ENCODE measurements at places on chromosomes 5 and 9.

DNA sequence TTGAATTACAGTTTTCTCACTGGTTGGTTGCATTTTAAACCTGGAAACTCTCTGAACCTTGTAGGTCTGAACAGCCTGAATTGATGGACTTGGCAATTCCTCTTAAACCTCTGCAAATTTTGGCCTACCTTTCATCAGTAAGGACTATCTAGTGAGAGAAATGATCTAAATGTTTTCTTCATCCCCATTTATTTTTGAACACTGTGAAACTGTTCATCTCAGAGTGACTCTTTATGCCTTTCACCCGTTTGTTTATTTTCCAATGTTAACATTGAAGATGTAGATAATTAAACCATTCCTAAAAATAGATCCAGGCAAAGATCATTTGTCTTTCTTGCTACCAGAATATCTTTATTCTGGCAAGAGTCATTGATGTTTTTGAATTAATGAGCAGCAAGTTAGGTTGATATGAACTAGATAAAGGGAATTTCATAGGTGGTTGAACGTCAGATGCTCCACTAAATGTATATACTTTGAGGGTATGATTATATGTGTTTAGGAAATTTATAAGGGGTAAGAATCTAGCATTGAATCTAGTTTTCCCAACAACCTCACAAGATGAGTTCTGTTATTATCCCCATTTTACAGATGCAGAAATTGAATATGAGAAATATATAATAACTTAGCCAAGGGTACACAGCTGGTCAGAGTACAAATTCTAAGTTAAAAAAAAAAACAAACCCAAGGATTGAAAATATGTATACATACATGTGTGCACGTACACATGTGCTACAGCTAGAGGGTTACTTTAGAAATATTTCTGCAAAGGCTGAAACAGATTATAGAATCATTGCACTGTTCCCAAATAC, 3.4 kb downstream of the CPEB4 start:
- no peak for DNase-seq

GRCh38 chr5:127002390-127002789, 28.0 kb downstream of the MARCHF3 start:
- no peak for DNase-seq

DNA sequence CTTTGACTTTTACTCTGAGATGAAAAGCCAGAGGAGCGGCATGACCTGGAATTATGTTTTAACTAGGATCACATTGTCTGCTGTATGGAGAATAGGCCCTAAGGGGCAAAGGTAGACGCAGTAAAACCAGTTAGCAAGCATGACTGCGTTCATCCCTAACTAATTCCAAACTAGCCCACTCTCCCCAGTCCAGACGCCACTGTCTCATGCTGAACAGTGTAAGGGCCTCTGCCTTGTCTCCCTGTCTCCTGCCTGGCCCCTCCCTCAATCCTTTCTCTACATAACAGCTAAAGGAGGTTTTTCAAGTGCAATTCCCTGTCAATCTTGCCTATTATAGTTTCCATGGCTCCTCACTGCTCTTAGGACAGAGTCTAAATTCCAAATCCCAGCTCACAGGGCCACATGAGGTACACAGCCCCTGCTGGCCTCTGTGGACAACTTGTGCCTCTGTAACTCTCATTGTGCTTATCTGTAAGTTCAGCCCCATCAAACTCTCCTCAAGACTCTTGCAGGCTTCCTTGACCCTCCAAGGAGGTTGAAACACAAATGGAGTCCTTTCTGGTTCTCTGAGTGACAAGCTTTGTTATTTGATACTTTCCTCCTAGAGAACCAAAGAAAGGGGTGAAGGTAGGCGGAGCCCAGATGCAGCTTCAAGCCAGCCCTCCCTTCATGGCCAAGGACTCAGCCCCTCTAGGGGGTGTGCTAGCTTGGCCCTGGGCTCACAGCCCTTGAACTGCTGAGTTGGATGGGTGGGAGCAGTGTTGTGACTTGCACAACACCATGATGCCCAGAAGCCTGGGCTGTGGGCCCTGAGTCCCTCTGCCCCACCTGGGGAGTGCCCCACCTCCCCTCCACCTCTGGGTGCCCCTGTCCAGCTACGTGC, 16.0 kb upstream of the SLC22A4 start:
- no peak for DNase-seq

- peak; percentile 40 for DNase-seq
These were observed 37.1 kb upstream of the FAM169A start for GRCh38 chr5:74903165-74903787.

DNA sequence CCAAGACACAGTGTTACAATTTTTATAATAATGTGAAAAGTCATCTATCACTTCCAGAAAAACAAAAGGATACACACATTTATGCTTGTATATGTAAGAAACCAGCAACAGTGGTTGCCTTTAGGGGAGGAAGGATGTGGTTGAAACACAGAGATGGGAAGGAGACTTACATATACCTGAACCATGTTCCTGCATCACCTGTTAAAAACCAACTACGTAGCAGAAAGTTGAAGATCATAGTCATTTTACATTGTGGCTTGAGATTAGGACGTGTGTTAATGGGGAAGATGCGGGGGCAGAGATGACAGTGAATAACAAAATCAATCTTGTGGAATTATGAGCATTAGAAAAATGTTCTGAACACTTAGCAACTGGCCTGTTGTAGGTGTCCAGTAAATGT, 307.3 kb downstream of the MLLT3 start:
- DNase-seq, result peak; percentile 23

DNA sequence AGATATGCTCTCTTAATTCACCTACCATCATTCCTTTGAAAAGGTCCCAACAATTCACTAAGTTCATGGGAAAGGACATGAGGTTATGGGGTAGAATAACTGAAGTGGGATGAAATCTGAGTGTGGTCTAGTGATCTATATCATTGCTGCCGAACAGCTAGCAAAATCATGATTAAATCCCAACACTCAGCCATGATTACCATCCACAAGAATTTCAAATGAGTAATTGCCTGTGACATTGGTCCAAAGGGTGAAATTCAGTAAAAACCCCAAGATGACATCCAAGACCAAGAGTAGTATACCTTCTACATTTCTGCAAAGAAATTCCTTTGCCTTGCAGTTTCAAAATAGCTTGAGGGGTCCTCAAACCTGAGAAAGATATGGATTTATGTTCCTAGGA, 225.6 kb downstream of the SPOCK1 start:
- DNase-seq, result no peak

DNA sequence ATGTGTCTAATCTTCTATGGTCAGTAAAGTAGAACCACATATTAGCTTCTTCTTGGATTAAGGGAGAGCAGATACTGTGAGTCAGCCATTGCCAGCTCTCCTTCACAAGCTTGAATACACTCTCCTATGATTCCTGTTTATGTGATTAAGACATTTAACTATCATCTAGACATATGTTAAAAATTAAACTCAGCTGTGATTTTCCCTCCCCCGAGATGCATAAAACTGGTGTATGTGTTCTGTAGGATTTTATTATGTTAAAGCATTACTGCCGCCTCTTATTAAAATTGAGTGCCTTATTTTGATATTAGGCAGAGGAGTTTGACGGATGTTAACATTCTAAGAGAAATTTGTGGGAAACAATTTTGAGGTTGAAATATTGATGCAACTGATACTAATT, 114.6 kb downstream of the ACTBL2 start:
- DNase-seq, result no peak

- DNase-seq, result no peak
These were observed 4.6 kb upstream of the SMIM32 start for GRCh38 chr5:136197462-136198142.

- DNase-seq, result no peak
These were observed 1.0 kb downstream of the MSX2 start for GRCh38 chr5:174725261-174725990.

DNA sequence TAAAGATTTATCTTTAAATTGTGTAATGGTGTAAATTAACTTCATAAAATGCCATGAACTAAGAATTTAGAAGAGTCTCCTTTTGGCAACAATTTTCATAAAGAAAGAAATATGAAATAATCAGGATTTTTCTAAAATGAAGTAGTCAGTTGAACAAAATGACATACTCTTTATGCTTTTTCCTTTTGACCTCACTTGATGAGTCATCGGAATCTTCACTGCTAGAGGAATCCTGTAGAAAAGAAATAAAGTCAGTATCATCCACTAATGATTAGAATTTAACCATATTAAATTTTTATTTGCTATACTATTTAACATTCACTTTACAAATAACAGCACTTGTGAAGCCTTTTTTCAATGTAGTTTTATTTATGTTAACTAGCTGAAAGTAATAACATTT, 26.1 kb downstream of the CHD1 start:
- no peak for DNase-seq

DNA sequence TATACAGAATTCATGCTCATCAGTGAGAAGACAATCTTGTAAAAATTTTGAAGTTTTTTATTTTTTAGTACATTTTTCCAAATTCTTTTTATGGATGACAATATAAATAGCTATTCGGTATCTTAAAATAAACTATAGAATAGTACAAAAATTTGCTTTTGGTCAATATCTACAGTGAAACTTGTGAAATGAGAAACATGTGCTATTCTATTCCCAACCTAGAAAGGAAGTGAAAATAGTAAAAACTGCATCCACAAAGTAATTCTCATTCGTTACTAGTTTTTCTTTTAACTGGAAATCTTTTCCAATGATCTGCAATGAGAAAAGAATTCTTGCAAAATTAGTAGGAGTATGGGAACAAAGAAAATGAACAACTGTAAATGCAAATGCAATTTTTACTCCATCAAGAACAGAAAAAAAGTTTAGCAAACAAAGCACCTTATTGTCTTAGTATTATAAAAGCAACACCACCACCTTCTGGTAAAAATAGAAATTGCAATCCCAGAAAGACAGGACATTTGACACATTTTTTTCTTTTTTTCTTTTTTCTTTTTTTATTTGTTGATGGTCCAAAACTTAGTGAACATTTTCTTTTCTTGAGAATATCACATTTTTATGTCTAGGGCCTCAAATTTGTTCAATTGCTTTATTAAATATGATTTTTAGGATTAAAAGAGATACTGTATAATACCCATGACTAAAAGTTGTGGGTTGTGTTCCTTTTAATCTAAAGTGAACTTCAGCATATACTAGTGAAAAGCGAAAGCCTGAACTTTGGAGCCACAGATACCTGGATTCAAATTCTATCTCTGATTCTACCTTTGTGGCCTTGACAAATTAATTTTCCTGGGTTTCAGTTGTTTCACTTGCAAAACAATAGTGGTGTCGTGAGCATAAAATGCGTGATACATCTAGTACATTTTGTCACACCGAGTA, 72.3 kb downstream of the SLCO4C1 start:
- DNase-seq, result no peak

DNA sequence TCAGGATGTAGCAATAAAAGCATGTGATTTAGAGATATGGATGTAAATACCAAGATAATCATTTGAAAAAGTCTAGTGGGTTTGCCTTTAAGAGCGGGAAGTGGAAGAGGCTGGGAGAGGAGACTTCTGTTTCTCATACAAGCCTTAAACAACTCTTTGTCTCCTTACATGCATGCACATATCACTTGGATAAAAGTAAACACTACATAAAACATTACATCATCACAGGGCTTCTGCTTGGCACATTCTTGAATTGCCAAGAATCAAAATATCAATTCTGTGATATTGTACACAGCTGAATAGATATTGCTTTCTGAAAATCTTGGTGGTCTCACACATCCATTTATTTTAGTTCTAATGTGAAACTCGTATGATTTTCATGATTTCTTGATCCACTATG, 57.6 kb downstream of the FOXD1 start:
- DNase-seq, result no peak

DNA sequence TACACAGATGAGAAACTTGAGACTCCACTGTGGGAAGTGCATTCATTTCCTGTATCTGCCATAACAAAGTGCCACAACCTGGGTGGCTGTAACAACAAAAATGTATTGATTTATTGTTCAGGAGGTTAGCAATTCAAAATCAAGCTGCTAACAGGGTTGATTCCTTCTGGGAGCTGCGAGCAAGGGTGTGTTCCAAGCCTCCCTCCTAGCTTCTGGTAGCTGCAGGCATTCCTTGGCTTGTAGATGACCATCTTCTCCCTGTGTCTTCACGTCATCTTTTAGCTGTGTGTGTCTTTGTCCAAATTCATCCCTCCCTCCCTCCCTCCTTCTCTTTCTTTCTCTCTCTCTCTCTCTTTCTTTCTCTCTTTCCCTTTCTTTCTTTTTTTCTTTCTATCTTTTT, 258.1 kb downstream of the MSX2 start:
- no peak for DNase-seq

DNA sequence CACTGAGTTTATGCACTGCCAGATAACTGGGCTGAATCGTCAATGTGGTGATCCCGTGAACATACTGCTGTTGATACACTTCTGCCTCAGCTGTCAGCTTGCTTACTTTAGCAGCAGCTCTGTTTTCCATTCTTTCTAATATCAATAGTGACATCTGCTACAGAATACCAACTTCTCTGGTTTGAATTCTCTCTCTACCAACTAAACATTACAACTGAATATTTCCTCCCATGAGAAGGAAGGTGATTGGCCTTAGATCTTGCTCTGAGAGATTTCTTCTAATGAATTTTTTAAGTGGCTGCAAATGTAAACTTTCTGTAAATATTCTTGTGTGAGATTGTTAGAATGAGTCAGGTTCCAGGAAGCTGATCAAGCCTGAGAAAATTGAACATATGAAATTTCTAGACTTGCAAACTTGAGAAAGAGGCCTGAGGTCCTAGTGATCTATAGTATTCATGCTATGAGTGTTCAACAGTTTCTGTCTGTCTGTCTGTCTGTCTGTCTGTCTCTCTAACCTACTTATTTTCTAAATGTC, 205.5 kb upstream of the CDKN2B start:
- DNase-seq, result no peak

GRCh38 chr5:147854894-147855773, 23.4 kb upstream of the SCGB3A2 start:
- no peak for DNase-seq

- no peak for DNase-seq
These were observed 37.7 kb downstream of the ARRDC3 start for GRCh38 chr5:91345461-91345860.

GRCh38 chr5:39190311-39191102, 28.9 kb downstream of the FYB1 start:
- DNase-seq, result peak; percentile 15

- DNase-seq, result no peak
These were observed 133.0 kb upstream of the IQGAP2 start for GRCh38 chr5:76269932-76270610.

GRCh38 chr9:88953381-88954029, 37.8 kb upstream of the S1PR3 start:
- no peak for DNase-seq

GRCh38 chr5:176895831-176896230, 3.3 kb downstream of the HK3 start:
- DNase-seq, result no peak

- no peak for DNase-seq
These were observed 511 bp downstream of the SEMA5A start for GRCh38 chr5:9545136-9545991.

DNA sequence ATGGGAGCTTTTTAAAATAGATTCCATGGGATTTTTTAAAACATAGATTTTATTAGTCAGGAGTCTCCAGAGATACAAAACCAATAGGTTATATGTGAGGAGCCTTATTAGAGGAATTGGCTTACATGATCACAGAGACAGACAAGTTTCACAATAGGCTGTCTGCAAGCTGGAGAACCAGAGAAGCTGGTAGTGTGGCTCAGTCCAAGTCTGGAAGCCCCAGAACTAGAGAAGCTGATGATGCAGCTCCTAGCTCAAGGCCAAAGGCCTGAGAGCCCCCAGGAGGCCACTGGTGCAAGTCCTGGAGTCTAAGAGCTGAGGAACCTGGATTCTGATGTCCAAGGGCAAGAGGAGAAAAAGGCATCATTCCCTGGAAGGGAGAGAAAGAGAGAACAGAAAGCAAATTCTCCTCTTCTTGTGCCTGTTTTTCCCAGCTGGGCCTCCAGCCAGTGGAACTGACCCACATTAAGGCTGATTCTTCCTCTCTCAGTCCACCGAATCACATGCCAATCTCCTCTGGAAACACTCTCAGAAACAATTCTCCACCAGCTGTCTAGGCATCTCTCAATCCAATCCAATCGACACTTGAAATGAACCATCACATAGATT, 59.3 kb downstream of the AHRR start:
- no peak for DNase-seq

Measured in CD4-positive, alpha-beta T cell treated with Interleukin-17A for 4 hours (primary cell).